ENCODE measurements at places on chromosomes 1 and 21.

DNA sequence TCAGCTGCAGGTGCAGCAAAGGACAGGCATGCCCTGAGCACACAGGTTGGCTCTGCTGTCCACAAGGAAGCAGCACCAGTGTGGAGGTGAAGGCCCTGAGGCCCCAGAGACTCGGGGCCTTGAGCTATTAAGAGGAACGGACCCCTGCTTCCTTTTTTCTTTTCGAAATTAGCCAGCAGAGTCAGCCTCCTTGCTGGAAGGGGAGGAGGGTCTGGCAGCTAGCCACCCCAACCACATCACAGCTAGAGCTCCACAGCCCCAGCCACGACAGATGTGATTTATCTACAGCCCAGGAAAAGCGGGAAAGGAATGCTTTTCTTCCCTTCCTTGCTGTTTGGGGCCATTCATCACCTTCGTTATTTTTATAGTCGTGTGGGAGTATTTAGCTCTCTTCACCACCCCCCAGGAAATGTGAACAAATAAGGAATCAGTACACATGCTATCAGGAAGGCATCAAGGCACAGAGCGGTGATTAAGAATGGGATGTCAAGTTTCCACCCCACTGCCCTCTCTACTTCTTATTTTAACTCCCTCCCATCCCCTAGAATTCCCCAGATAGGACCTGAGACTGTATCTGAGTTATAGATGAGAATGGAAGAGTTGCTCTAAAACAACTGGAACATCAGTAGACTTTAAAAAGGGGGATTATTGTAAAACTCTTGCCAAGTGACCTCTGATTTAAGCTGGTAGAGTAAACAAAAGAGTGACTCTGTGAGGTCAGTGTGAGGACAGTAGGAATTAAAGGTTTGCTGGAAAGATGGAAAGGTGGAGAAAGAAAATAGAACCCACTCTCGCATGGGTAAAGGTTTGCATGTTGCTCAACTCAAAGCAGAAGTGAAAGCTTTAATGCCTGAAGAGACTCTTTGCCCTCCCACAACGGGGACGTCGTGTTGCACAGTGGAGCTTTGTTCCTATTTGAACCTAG lies 224.7 kb upstream of the GJB5 start:
- DNase-seq, result no peak

DNA sequence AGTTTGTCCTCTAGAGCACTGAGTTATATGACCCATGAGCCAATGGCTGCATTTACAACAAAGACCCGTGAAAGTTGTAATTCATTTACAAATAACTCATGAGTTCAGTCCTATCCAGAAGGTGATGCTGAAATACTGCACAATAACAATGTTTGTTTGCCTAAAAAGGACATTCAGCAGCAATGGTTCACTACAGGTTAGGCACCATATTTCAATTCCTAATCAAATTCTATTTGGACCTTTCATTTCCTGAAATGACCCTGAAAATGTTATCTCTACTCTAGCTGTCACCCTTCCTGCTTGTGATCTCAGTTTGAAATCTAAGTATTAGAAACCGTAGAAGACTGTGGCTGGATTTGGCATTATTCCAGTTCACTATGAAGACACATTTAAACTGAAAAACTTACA lies 191.2 kb upstream of the SAMSN1 start:
- no peak for DNase-seq

GRCh38 chr1:193310564-193310963 lies 124.2 kb upstream of the B3GALT2 start:
- DNase-seq, result peak; percentile 94

GRCh38 chr1:232686346-232686745 lies 56.4 kb upstream of the SIPA1L2 start:
- no peak for DNase-seq

DNA sequence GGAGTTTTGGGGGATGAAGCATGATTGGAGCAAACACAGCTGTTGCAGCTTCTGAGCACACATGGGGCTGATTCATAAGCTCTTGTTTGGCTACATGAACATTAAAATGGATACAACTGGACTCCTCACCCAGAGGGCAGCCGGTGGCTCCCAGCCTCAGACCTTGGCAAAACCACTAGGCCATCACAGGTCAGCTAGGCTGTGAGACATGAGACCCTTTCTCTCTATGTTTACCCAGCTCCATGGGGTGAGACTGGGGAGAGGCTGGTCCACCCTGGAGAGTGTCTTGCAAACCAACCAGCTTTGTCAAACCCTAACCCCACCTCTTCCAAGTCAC lies 388.7 kb downstream of the PTPRU start:
- DNase-seq, result no peak

DNA sequence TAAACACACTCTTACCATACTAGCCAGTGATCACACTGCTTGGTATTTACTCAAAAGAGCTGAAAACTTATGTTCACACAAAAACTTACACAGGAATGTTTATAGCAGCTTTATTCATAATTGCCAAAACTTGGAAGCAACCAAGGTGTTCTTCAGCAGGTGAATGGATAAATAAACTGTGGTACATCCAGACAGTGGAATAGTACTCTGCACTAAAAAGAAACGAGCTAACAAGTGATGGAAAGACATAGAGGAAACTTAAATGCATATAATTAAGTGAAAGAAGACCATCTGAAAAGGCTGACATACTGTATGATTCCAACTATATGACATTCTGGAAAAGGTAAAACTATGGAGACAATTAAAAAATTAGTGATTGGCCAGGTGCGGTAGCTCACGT lies 20.7 kb upstream of the PDIK1L start:
- DNase-seq, result no peak

DNA sequence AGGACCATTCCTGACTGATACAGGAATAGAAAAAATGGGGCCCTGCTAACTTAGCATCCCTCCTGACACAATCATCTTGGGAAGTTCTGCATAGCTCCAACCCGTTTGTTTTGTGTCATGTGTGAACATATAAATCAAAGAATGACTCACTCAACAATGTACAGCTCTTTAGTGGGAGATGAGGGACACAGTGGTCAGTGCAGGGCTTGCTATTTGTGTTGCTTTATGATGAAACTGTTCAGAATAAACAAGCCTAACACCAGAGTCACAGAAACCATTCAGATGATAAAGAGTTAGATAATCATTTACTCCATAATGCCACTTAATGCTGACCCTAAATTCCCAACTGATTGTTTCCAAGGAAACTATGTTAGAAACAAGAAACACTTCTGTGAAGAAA lies 154.2 kb upstream of the ZNHIT6 start:
- DNase-seq, result no peak

- no peak for DNase-seq
Measured at GRCh38 chr1:41950820-41951219, 32.1 kb upstream of the HIVEP3 start.

GRCh38 chr1:907611-908451 lies 15.9 kb upstream of the SAMD11 start:
- DNase-seq, result no peak

GRCh38 chr1:50335036-50335435 lies 88.2 kb downstream of the DMRTA2 start:
- no peak for DNase-seq

- no peak for DNase-seq
Measured at GRCh38 chr1:47660622-47661021, 222.8 kb downstream of the FOXD2 start.

DNA sequence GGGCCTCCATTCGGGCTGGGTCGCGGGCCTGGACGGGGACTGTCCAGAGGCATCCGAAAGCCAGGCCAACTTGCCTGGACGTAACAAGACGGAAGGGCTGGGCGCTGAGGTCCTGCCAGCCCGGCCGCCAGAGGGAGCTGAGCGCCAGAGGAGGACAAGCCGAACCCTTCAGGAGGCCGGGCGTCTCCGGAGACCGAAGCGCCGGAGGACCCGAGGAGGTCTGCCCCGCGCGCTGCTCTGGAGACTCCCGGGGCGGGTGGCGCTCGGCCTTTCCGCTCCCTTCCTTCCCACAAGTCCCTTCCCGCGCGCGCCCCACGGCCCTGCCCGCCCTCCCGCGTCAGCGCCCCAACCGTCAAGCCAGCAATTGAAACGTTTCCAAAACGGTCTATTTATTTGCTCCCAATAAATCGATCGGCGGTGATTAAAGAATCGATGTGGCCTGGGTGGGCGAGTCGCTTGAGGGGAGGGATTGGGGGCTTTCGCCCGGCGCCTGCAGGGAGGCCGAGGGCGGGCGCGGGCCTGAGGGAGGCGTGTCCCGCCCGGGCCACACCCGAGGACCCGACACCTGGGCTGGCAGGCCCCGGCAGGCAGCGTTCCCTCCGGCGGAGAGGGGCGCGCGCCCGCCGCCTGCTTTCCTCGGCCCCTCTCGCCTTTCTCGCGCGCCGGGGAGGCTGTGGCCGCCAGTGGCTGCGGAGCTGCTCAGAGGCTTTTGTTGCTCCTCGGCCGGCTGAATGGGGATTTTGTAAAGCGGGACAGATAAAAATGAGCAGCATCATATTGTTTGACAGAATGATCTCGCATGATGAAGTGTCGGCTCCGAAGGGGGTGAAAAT lies 5.2 kb upstream of the FOXD3 start:
- peak; percentile 74 for DNase-seq

GRCh38 chr1:172905452-172905851 lies 145.3 kb downstream of the TNFSF18 start:
- no peak for DNase-seq

- no peak for DNase-seq
Measured at GRCh38 chr1:12555411-12556367, 62.3 kb downstream of the DHRS3 start.

- DNase-seq, result no peak
Measured at GRCh38 chr1:226776066-226776465, 37.0 kb upstream of the ITPKB start.

- no peak for DNase-seq
Measured at GRCh38 chr1:174209347-174210187, 50.2 kb downstream of the RABGAP1L start.

- DNase-seq, result no peak
Measured at GRCh38 chr1:180031664-180032063, 77.1 kb downstream of the CEP350 start.

GRCh38 chr1:197195100-197195499 lies 48.6 kb upstream of the ASPM start:
- no peak for DNase-seq

- no peak for DNase-seq
Measured at GRCh38 chr1:166353213-166353612, 186.4 kb upstream of the FAM78B start.

GRCh38 chr1:159342761-159343425 lies 40.8 kb downstream of the FCER1A start:
- DNase-seq, result no peak
